ENCODE measurements at places on chromosomes 12 and 14. TPM values are rescaled to one million over a fixed set of nuclear protein-coding genes. Genes with fewer than 3 reads are reported as not detected.

DNA sequence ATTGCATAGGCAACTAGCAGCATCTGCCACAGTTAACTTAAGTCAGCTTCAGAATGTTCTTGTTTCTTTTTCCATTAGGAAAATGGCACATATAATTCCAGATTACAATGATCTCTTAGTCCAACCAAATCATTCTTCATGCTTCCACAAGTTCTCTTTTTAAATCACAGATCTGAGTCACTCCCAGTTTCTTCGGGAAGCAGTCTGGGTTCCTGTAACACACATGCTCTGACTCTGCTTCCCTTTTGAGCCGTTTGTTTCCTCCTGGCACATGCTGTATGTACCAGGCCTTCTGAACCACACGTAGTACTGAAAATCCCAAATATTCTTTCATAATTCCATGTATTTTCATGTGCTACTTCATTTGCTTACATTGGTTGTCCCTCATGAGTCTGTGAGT is 388.8 kb upstream of the PDE3A start:
- no peak for DNase-seq

DNA sequence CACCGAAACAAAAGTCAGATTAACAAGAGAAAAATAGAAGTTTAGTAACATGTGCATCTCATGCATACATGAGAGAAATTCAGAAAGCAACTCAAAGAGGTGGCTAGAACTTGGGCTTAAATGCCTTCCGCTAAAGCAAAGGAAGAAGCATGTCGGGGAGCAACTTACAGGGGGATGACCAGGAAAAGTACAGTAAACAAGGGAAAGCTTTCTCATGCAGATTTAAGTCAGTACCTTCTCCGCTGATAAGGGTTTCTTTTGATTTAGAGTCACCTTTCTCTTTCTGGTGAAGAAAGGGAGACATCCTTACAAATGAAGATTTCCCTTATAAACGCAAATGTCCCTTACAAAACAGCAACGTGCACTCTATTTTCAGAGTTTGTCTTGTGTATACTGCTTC is 6.0 kb upstream of the RNASE6 start:
- no peak for DNase-seq

GRCh38 chr14:90531497-90531896 is 134.7 kb downstream of the CALM1 start:
- DNase-seq = no peak

DNA sequence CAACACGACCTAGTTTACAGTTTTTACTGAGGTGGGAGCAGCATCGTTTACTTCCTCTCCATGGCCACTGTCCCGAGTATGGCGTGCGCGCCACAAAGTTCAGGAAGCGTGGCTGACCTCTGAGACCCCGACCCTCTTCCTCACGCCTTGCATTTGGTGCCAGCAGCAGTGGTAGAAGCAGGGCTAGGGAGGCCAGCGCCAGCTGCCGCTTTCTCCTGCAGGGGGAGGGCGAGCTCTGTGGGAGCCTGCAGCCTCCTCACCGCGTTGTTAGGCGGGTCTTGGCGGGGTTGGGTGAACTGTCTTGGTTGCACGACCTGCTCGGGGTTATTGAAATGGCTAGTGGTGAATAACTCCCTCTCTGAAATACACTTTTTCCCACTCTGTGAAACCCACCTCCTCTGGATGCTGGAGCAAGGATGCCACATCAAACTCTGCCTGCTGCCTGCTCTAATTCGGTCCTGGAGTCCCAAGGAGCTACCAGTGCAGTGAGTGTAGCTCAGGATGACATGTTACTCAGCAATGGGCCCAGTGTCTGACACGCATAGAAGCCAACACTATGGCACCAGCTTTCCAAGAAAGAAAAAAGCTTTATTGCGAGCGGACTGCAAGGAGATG is 22.3 kb upstream of the TDRD9 start:
- DNase-seq = peak; percentile 19

DNA sequence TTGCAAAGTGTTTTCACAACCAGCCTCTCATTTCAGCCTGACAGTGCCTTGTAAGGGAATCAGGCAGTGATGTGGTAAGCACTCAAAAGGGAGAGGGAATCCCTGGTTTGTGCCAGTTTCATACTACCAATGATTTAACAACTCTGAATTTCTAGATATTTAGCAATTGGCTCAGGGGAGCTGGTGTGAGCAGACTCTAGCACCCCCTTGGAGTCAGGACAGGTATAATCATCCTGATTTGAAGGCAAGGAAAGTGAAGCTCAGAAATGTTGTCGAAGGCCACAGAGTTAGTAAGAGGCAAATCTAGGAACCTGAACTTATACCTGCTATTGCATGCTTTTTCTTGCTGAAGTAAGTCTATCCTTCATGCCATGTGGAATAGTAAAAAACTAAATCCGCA is 63.1 kb upstream of the DACT1 start:
- DNase-seq = no peak

GRCh38 chr12:54891717-54892478 is 37.6 kb downstream of the MUCL1 start:
- DNase-seq = no peak

DNA sequence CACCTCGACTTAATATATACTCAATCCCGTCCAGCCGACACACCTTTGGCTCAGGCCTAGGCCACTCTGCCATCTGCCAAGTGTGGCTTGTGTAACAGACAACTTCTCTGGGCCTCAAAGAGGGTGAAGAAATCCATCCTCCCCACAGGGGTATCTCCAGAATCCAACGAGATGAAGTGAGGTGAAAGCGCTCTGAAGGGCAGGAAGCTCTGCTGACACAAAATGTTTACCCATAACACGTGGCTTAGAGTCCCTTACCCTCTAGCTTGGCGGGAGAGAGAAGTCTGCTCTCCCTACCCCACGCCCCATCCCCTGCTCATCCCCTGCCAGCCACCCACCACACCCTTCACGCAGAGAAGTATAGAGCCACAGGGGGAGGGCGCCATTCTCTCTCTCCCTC is 13.0 kb downstream of the ZBTB39 start:
- peak; percentile 37 for DNase-seq

DNA sequence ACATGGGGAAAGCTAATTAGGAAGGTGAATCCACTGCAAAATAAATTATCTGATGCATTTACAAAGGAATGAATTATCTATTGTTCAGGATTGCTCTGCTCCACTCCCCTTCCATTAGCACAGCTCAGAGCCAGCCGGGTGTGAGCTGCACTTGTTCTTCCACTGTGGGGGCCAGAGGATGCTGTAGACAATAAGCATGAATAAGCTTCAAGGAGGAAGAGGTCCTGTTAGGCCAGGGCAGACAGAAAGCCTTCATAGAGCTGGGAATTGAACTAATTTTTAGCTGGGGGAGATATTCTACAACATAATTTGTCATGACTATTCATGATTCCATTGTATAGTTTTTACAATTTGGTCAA is 137.6 kb upstream of the MAX start:
- DNase-seq = no peak

GRCh38 chr12:102629262-102629888 is 149.0 kb upstream of the IGF1 start:
- no peak for DNase-seq

DNA sequence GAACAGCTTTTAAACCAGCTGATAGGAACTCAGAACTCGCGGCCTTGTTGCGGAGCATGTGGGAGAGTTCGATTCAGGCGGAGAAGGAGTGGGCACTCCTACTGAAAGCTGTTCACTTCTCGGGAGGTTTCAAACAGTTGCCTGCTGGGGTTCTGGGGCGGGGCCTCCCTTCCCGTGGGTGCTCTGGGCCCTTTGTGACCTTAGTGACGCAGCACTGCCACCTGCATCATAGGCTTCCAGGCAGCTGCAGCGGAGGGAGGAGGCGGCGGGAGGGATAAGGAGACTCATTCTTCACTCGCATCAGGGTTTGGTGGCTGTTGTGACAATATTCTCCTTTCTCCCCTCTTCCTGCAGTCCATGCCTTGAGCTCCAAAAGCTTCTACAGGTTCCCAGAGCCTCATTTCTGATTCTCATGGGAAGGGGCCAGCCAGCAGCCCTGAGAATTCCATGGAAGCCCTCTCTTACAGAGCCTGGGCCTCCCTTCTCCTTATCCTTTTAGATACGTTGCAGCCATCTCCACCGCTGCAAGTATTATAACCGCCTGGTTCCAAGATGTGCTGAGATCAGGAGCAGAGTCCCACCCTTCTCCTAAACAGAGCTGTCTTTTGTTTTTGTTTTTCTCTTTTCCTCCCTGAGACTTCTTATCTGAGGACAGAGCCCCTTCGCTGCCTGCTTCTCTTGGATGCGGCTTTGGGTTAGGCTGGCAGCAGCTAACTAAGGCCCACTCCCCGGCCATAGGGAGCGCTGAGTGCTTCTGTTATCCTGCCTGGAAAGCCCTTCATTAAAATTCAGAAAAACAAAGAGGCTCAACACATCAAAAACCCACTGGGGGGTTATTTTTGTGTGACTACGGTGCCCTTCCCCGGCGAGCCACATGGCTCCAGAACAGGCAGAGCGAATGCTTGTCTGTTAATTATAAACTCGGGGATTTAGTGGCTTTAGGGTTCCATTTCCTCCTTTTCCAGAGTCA is 67.6 kb upstream of the GPATCH2L start:
- DNase-seq = no peak

- DNase-seq = no peak
These were observed 47.6 kb upstream of the PNMA1 start for GRCh38 chr14:73761618-73762355.

DNA sequence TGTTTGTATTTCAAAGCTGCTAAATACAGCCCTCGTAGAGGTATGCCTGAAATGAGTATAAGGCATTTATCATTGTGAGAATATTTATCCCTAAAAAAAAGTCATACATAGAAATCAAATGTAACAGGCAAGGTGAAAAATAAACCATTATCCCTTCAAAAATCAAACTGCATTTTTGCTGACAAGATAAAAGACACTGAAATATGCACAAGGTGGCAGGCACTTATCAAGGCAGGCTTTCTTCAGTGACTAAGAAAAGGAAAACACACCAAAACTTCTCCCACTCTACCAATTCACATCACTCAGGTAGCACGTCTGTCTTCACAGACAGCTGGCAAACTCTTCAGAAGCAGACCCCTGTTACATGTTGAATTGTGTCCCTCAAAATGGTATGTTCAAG is 23.6 kb downstream of the ARMH4 start:
- DNase-seq = no peak

- DNase-seq = no peak
These were observed 245.8 kb upstream of the NAV3 start for GRCh38 chr12:77584860-77585259.

DNA sequence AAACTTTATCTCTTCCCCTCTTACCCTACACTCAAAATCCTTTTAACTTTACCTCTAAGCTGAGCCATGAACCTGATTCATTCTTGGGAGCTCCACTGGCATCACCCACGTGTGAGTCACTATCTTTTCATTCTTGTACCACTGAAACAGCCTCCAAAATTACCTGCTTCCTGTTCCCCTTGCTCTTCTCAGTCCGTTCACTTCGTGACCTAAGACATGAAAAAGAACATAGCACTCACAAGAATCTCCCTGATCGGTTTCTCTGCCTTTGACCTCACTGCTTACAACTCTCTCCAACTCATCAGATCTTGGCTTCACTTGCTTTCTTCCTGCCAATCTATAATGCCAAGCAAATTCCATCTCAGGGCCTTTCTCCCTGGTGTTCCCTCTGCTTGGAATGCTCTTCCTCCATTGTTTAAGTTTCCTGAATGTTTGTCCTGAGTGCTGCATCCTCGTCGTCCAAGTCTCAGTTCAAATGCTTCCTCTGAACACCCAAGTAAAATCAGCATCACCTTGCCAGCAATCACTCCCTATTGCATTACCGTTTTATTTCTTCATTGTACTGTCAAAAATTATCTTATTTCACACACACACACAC is 9.2 kb downstream of the GLIPR1 start:
- DNase-seq = no peak

GRCh38 chr12:106064721-106065021 is 74.1 kb downstream of the NUAK1 start:
- DNase-seq = no peak

GRCh38 chr14:61281186-61281947 is at the start of gene TMEM30B:
Gene TMEM30B, minus strand, starts transcription at chr14:61281338. Its CDS starts 191 bp downstream, at chr14:61281147.
- peak; percentile 82 for DNase-seq

DNA sequence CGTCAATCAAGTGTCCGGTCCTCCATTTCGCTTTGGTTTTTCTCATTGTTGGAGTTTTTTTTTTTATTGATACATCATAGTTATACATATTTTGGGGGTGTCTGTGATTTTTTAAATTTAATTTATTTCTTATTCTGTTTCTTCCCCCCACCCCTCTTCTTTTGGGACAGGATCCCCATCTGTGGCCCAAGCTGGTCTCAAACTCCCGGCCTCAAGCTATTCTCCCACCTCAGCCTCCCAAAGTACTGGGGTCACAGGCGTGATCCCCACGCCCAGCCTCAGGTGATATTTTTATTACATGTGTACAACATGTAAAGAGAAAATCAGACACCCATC is 51.3 kb upstream of the ZFP36L1 start:
- no peak for DNase-seq

- DNase-seq = no peak
These were observed 46.7 kb downstream of the KICS2 start for GRCh38 chr12:64175254-64175945.

DNA sequence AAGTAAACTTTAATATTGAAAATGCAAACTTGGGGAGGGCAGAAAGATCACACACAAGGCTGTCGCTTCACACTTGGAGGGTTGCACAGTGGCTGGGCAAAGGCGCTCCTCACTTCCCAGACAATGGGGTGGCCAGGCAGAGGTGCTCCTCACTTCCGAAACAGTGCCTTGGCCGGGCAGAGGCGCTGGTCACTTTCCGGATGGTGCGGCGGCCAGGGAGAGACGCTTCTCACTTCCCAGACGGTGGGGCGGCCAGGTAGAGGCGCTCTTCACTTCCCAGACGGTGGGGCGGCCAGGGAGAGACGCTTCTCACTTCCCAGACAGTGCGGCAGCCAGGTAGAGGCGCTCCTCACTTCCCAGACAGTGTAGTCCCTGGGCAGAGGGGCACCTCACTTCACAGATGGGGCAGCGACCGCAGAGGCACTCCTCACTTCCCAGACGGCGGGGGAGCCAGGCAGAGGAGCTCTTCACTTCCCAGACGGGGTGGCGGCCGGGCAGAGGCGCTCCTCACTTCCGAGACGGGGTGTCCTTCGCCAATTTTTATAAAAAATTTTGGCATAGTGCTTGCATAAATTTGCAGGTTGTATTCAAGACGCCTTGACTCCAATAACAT is 140.8 kb upstream of the PZP start:
- no peak for DNase-seq

SLC5A8 gene
- total RNA-seq = 0.11 TPM

DDX55 gene
- 35.1 TPM for total RNA-seq

SLC25A21 gene
- total RNA-seq = 6.9 TPM

TESPA1 gene
- not detected for total RNA-seq

KRT86 gene
- total RNA-seq = 0.15 TPM

DEPDC4 gene
- total RNA-seq = 4.8 TPM

SIRT4 gene
- total RNA-seq = 4.1 TPM

RESF1 gene
- 116 TPM for total RNA-seq

ARHGEF25 gene
- total RNA-seq = 6.4 TPM

SUSD6 gene
- 5.1 TPM for total RNA-seq

APAF1 gene
- total RNA-seq = 22.6 TPM

TBPL2 gene
- not detected for total RNA-seq

LRRK2 gene
- total RNA-seq = 0.13 TPM

TTC7B gene
- total RNA-seq = 34.0 TPM

All from H1 (cell line).